Activated CD4-positive, alpha-beta T cell treated with anti-CD3 and anti-CD28 coated beads, Interleukin-2, amount 10 ng/mL, durations not matched to agents 7 days and 5 days (primary cell): ENCODE measurements at places on chromosomes 4 and X. TPM values are rescaled to one million over a fixed set of nuclear protein-coding genes. Genes with fewer than 3 reads are reported as not detected.

DNA sequence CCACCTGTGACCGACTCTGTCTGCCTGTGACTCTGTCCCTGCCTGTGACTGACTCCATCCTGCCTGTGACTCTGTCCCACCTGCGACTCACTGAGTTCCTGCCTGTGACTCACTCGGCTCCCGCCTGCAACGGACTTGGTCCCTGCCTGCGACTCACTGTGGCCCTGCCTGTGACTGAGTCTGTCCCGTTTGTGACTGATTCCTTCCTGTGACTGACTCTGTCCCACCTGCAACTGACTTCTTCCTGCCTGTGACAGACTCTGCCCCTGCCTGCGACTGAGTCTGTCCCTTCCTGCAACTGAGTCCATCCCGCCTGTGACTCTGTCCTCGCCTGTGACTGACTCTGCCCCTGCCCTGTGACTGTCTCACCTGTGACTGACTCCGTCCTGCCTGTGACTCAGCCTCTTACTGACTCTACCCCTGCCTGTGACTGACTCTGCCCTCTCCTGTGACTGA is 9.6 kb upstream of the UVSSA start:
- peak; percentile 30 for DNase-seq

DNA sequence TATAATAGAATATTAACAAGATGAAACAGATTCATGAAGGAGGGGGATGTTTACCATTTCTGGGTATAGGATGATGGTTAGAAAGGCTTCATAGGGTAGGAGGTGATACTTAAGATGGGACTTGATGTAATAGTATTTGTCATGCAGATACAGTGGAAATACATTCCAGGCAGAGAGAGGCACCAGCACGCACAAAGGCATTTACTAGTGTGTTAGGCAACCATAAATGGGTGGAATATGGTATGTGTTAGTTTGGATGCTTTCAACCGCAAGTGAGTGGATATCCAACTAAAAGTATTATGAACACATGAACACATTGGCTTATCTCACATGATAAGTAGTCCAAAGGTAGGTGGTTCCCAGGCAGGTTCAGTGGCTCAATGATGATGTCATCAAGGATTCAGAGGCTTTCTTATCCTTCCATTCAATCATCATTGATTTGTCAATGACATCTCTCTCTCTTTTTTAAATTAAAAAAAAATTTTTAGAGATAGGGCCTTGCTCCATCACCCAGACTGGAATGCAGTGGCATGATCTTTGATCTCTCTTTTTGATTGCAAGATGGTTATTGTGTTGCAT is 12.7 kb upstream of the STARD8 start:
- DNase-seq = no peak

DNA sequence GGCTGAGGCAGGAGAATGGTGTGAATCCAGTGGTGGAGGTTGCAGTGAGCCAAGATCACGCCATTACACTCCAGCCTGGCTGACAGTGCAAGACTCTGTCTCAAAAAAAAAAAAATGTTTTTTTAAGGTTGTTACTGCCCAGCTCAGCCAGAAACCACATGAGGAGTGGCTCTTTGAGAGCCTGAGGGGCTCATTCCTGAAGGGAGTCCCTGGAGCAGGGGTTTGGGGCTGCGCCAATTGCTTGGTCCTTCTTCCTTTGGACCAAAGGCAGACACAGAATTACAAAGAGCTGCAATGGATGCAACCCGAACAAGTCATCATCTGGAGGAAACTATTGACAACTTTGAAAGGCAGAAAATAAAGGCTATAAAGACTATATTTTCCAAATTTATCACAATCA is 60.6 kb upstream of the WWC2 start:
- DNase-seq = no peak

DNA sequence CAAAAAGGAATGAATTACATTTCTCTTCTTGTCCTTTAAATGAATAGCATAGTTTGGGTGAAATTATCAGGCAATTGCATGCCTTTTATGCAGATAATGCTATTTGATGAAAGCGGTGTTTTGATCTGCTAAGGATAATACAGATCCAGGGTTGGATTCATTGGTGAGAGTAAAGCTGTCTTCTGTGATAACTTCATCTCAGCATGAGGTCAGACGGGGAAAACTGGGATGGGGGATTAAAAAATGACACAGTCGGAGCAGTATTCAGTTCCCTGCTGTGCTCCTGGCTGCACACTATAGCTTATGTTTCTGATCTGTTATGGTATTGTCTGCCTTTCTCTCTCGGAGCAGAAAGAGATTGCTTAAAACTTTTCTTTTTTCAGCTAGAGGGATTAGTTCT is 105.9 kb upstream of the TENM3 start:
- no peak for DNase-seq

DNA sequence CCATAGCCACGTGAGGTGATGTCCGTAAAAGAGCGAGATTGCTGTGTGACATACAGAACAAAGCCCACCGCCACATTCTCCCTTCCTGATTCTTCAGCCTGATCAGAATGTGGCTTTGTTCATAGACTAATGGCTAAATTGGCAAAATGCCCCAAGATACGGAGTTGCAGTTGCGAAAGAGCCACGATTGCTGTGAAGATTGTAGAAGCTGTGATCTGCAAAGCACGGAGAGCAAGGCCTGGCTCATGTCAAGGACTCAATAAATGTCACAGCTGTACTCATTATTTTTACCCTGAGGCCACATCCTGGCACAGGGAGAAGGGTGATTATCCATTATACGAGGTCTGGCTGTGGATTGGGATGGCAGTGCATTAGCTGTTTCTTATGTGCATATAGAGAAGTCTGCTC is 34.2 kb downstream of the ARSD start:
- no peak for DNase-seq

GRCh38 chr4:139984471-139984870 is 169.5 kb downstream of the MAML3 start:
- no peak for DNase-seq

GRCh38 chr4:113012786-113013185 is 36.7 kb upstream of the ANK2 start:
- no peak for DNase-seq

DNA sequence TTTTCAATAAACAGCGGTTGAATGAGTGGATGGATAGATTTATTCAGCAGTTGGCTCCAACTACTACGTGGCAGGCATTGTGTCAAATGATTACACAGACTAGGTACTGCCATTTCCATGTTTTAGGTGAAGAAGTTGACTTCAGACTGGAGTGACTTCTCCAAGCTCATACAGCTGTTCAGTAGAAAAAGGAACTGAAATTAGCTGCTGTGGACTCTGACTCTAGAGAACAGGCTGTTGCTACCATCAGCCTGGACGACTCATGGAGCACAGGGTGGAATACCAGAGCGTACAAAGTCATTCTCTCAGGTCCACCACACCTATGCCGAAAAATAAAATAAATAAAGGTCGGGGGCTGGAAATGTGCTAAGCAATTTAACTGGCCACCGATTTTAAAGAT is 45.3 kb downstream of the TENM3 start:
- DNase-seq = no peak

DNA sequence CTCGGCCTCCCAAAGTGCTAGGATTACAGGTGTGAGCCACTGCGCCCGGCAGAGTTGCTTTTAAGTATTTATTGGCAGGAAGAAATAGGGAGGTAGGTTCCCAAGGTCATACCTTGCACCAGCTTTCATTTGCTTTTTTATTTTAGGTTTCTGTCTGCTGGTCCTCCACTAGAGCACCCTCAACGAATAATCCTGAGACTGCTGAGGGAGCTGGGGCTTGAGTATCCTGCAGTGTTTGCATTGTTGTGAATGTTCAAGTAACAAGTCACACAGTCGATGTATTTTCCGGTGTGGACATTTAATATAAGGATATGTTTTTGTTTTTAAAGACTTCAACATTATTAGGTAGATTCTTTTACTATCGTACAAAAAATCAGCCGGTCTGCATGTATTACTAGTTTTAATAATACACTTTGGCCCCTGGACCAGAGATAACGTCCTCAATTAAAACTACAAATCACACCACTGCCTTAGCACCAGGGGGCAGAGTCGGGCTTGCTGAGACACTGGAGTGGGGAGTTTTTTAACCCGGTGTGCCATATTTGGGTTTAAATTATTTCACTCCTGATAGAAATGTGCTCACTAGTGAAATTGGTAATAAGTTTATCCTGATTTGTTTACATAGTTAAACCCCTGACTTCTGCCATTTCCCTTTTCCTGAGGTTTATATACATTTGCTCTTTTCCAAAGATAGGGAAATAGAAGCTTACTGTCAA is 11.6 kb downstream of the SMIM20 start:
- peak; percentile 39 for DNase-seq

DNA sequence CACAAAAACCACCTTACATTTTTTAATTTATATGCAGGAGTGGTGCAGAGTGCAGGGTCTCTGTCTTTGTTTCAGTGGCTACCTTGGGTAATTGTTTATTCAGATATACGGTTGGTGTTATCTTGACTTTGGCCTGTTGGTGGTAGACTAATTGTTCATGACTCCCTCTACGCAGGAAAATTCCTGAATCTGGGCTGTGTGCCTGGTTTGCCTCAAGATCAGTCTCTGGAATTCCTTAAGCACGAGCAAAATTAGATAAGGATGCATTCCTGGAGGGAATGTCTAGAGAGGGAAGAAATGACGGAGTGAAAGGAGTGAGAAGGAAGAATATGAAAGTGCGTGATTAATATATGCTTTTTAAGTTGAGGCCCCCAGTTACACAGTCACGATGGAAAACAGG is 576.9 kb upstream of the PCDH10 start:
- DNase-seq = no peak

DNA sequence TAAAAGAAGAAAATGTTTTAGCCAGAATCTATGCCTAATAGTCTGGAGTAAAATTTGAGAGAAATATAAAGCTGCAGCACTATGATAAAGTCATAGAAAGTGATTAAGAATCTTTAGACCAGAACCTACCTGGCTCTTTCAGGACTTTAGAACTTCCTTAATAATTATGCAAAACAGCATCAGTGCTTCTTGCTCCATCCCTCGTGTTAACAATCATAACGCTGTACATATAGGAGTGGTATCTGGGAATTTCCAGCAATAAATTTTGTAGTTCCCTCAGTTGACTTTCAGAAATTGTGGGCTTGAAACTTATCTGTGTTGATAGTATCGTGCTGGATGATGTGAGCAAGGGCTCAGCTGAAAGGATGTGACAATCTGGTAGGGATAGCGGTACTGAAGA is 102.1 kb upstream of the RASGEF1B start:
- no peak for DNase-seq

DNA sequence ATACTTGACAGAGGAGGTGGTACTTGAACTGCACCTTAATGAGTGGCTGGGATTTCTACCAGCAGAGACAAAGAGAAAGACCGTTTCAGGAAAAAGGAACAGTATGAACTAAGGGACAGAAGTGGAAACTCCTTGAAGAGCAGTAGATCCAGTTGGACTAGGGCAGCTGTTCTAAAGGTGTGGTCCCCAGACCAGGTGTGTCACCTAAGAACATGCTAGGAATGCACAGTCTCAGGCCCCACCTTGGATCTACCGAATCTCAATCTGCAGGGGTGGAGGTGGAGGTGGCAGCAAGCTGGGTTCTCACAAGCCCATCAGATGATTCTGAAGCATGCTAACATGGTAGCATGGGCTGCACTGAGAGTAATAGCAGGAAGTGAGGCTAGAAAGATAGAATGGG is 22.3 kb downstream of the DAPP1 start:
- no peak for DNase-seq

DNA sequence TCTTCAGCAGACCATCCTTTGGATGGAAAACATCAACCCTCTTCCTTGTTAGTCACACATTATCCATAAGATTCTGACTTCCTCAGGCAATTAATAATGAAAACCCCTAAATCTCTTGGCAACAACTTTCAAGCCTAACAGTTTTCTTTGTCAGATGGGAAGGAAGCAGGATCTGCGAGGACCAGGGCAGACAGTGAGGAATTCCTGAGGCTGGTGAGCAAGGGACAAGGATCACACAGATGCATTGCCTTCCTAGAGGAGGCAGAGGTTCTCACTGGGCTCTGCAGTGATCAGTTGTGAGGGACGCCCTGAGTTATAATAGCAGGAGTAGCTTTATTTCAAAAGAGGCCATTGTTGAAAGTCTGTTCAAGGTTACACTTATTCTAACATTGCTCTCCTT is 195.4 kb downstream of the SLIT2 start:
- no peak for DNase-seq

- no peak for DNase-seq
These were observed 35.4 kb downstream of the RBBP7 start for GRCh38 chrX:16834806-16835205.

GRCh38 chr4:21554066-21554465 is 394.5 kb downstream of the KCNIP4 start:
- DNase-seq = no peak

DNA sequence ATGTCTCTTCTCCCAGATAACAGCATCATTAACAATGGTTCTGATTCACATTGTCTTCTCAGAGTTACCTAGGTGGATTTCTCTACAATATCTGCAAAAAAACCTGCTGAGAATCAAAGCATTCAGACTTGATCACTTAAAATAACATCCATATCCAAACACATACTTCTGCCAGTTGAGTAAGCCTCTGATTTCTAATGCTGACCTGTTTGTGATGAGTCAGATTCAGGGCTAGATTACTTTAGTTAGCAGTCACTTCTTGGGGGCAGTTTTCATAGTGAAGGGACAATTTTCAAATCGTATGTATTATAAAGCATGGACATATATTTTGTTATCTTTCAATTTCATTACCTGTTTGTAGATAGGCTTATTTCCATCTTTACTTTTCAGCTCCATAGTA is 35.5 kb downstream of the CCNI start:
- DNase-seq = no peak

GRCh38 chr4:2791518-2792395 is 1.1 kb upstream of the SH3BP2 start:
- no peak for DNase-seq

GRCh38 chr4:62531264-62531663 is 1331.1 kb downstream of the ADGRL3 start:
- no peak for DNase-seq

- peak; percentile 99 for DNase-seq
These were observed at the start of gene FRYL for GRCh38 chr4:48779998-48780864. Gene FRYL (minus strand): TSS chr4:48780279. CDS start chr4:48634410, 145,869 bp downstream.

DNA sequence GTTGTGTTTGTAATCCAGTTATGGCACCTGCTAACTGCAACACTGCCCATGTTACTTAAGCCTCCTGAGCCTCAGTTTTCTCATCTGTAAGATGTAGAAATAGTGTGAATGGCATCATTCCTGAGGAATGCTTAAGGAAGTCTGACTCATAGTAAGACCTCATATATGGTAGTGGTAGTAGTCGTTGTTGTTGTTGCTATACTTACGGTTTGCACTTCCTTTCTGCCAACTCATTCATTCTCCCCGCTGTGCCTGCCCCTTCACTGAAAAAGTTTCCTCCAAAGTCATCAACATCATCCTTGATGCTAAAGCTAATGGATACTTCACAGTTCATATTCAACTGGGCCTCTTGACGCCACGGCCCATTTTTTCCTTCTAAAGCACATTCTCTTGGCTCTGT is 54.2 kb upstream of the SPANXN3 start:
- no peak for DNase-seq

- no peak for DNase-seq
These were observed 10.8 kb downstream of the LRP2BP start for GRCh38 chr4:185384930-185385331.

BTC gene
- not detected for total RNA-seq

TLR2 gene
- total RNA-seq = 0.97 TPM

ANOS1 gene
- 0.02 TPM for total RNA-seq

TCEAL6 gene
- total RNA-seq = not detected

KCND1 gene
- total RNA-seq = 3.6 TPM

ANKRD50 gene
- 0.40 TPM for total RNA-seq

HOPX gene
- 74.6 TPM for total RNA-seq

EFHC2 gene
- 2.2 TPM for total RNA-seq

TGIF2LX gene
- not detected for total RNA-seq

TCEAL5 gene
- total RNA-seq = not detected
